Umbilical cord (tissue), 2 donors: ENCODE measurements at places on chromosomes 3 and 15. TPM values are rescaled to one million over a fixed set of nuclear protein-coding genes. Genes with fewer than 3 reads are reported as not detected.

DNA sequence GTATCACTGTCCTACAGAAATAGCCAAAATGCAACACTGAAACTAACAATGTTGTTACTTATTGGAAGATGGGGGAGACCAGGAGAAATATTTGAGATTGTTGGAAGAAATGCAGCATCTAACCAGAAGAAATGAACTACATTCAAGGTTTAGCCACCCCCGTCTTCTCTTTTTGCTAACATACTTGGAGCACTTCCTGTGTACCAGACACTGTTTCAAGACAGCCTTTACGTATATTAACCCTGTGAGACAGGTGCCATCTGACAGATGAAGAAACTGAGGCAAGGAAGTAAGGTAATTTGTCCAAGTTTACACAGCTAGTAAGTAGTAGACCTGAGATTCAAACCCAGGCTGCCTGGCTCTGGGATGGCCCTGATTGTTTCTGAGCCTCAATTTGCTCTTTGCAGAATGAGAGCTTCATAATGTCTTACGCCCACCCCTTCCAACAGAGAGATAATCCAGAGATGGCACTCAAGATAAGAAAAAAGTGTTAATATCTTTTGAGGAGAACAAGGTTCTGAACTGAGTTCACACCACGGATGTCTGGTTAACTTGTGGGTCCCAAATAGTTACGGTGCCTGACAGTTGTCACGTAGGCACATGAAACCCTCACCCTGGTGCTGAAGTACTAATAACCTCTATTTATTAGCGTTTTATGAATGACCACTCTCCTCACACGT, 26.1 kb downstream of the RASGRP1 start:
- DNase-seq, result no peak

GRCh38 chr3:183584246-183584913, 28.9 kb upstream of the KLHL6 start:
- peak; percentile 78 for DNase-seq

Gene PLSCR5
- 6.0 TPM for total RNA-seq

DNA sequence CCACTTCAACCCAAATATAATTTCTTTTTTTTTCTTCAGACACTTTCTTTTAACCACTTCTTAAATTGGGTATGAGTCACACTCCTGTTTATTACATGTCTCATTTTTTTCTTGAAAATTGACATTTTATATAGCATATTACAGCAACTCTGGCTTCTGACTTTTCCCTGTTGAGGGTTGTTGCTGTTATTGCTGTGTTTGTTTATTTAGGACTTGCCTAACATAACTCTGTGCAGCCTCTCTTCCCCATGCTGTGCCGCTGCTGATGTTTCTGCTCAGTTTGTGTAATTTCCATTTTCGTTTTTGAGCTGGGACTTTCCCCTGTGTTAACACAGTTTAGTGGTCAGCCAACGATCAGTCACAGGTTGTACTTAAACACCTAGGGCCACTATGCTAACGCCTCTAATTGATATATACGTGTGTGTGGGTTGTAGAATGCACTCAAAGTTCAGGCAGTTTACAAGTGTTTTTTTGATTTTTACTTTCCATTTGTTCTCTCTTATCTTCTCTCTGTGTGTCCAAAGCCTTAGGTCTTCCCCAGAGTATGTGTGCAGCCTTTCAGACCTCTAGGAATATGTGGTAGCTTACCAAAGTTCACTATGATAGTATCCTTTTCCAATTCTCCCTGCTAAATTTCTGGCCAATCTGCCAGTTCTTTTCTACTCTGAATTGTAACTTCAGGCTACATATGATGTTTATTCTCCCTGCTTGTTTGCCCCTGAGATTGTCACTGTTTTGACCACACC, 337.2 kb downstream of the ZBTB20 start:
- DNase-seq, result no peak

- no peak for DNase-seq
Observed at GRCh38 chr3:126340081-126340511, 17.1 kb downstream of the KLF15 start.

DNA sequence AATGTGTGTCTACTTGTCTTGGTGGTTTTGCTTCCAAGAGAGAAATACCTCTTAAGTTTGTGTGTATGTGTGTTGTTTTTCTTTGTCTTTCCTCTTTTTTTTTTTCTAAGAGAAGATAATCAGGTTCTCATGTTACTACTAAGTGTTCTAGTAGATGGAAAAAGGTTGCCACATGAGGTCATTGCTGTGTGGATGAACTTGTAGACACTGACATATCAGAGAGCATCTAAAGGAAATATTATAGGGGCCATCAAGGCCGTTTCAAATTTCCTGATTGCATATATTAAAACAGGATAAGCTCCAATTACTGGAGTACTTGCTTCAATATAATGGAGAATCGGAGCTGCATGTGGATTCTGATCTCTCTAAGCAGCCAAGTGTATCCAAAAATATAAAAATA, 747.5 kb downstream of the NR2F2 start:
- no peak for DNase-seq

Gene TRH
- not detected for total RNA-seq

Gene ACTC1
- 194 TPM for total RNA-seq

GRCh38 chr3:117963858-117964257, 1070.8 kb downstream of the IGSF11 start:
- DNase-seq, result no peak

Gene CPEB1
- total RNA-seq, result 9.9 TPM

GRCh38 chr3:66822186-66823008, 175.7 kb upstream of the KBTBD8 start:
- DNase-seq, result peak; percentile 23
